Stimulated activated naive B cell treated with anti-CD40 and anti-IgM and Interleukin-4, amounts not matched to agents 10 μg/mL and 1 μg/mL and 100 μg/mL, for 72 hours (primary cell): ENCODE measurements at places on chromosomes 2 and 18.
A peak's percentile ranks its signal among the peaks of the same experiment; 100 is the strongest.

- DNase-seq, result no peak
These were observed at the start of gene BOK for GRCh38 chr2:241558532-241559322. Gene BOK, plus strand, starts transcription at chr2:241558745. Its CDS starts 739 bp downstream, at chr2:241559484.

- peak; percentile 58 for DNase-seq
These were observed 42.9 kb upstream of the EML6 start for GRCh38 chr2:54680397-54681041.

- no peak for DNase-seq
These were observed 466.9 kb upstream of the HNRNPA3 start for GRCh38 chr2:176745543-176746200.

DNA sequence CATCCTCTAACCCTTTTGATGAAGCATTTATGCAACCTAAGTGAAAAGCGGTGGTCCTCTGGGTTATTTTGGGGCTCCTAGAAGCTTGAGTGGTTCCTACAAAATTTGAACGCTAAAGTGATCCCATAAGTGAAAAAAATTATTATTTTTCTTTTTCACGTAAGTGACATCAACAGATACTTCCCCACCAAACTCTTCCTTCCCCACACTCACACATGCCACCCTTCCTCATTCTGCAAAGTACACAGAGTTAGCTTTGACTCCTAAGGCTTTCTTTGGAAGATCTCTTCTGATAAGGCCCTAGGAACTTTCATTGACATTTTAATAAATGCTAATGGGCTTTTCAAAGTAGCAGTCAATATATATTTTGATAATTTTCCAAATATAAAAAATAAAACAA, 109.7 kb downstream of the DOCK10 start:
- no peak for DNase-seq

DNA sequence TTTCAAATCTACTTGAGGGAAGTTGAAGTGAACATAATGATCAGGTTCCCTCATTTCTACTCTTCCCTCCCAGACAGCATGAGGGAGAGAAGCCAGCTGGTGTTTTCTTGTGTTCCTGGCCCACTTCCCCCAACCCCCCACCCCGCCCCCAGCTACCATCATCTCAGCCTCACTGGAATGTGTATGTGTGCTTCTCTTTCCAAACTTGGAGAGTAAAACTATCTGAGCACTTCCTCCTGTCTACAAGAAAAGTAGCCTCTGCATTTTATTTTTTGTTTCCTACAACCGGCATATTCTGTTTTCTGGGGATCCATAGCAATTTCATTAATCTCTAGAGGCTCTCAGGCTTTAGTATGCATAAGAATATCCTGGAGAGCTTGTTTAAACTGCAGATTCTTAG, 53.6 kb upstream of the GRHL1 start:
- DNase-seq, result no peak

GRCh38 chr2:135913727-135914365, 37.6 kb upstream of the MCM6 start:
- no peak for DNase-seq

DNA sequence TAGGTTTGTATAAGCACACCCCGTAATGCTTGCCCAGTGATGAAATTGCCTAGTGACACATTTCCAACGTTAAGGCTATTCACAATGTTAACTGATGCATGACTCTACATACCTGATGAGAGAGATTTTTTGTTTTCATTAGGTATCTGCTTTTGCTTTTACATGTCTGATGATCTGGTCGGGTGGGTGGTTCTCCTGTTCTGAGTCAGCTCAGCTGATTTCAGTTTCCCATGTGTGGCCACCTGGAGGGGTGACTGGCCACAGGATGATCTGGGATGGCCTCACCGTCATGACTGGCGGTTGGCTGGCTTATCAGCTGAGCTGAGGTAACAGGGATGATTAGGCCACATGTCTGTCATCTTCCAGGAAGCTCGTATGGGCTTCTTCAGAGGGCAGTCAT, 33.8 kb upstream of the ACYP2 start:
- peak; percentile 51 for DNase-seq

- DNase-seq, result no peak
These were observed 244.7 kb downstream of the HNMT start for GRCh38 chr2:138209009-138209408.

DNA sequence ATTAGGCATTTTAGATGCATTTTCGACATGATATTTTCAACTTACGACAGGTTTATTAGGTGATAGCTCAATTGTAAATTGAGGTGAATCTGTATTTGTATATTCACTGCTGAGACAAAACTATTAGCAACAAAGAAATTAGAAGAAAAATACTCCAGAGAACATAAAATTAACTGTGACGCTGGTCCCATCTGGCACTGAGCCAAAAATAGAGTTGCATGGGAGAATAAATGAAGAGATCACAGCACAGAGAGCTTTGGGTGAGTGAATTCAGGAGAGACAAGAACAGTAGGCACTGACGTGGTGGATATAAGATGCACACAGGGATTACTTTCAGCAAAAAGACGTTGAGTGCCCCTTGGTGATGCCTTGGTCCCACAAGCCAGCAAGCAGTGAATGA, 306.2 kb upstream of the RAB6C start:
- no peak for DNase-seq

- no peak for DNase-seq
These were observed 161.3 kb upstream of the UBE2E3 start for GRCh38 chr2:180819106-180819505.

DNA sequence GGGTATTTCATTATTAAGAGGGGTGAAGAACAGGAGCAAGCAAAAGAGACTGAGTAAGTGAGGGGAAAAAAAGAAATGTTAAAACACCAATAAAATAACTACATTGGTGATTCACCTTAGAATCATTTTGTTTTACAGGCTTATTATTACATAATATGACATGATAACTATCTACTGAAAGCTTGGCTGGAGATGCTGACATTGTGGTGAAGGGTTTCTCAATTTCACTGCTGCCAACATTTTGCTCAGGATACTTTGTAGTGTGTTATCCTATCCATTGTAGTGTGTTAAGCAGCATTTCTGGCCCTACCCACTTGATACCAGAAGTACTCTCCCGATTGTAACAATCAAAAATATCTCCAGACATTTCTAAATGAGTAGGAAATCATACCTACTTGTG, 1564.6 kb upstream of the NXPH2 start:
- DNase-seq, result no peak

GRCh38 chr2:75589391-75590105, 28.8 kb upstream of the EVA1A start:
- DNase-seq, result no peak

DNA sequence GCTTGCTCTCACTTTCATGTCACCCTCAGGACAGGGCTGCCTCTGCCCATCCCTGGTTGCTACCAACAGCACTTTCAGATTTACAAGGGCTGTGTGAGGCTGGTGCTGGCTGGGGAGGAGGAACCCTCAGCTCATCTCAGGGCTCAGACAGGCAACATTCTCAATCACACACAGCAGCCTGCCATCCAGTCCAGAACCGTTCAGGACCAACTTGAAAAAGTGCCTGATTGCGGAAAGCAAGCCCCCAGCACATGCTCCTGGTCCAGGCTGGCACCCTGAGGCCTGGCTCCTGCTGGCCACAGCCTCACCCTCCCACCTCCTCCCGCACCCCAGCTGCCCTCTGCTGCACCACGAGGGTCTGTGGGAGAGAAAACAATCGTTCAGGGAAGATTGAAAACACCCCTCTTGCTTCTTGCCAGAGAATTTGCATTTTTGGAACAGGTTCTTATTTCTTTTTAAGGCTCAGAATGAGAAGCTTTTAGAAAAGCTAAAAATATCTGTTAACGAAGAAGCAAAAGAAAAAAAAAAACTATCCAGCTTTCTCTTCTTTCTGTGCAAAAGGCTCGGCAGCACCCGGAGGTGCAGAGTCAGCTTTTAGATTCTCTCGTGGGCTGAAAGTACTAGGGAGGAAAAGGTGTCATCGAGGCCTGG, 403.8 kb upstream of the ID2 start:
- no peak for DNase-seq
